GDM1 (cell line): ENCODE measurements at places on chromosomes 2 and 18.

- DNase-seq, result no peak
Measured at GRCh38 chr18:61371111-61371510, 37.9 kb downstream of the CDH20 start.

DNA sequence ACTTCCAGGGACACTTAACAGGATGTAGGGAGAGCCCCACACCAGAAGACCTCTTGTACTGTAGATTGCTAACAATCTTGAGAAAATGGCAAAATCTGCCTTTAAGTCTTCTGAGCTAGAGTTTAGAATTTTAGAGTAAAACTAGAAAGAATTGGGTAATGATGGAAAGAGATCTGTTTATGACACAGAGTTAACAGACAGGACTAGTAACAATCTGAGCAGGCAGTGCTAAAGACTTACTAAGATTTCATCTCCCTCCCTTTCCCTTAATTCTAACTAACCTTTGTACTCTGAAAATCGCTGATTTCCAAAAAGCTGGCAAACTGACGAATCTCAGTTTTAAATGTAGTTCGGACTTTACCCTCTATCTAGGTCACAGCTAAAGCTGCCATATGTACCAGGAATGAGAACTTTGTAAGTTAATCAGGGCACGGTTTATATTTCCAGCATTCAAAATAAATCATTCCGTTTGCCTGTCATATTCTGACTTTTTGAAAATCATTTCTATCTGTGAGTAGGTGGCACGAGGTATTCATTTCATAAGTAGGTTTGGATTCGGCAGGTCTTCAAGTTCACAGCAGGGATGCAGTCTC is 256.5 kb upstream of the EPAS1 start:
- no peak for DNase-seq

- no peak for DNase-seq
Measured at GRCh38 chr2:143903172-143903856, 616.6 kb downstream of the ZEB2 start.

DNA sequence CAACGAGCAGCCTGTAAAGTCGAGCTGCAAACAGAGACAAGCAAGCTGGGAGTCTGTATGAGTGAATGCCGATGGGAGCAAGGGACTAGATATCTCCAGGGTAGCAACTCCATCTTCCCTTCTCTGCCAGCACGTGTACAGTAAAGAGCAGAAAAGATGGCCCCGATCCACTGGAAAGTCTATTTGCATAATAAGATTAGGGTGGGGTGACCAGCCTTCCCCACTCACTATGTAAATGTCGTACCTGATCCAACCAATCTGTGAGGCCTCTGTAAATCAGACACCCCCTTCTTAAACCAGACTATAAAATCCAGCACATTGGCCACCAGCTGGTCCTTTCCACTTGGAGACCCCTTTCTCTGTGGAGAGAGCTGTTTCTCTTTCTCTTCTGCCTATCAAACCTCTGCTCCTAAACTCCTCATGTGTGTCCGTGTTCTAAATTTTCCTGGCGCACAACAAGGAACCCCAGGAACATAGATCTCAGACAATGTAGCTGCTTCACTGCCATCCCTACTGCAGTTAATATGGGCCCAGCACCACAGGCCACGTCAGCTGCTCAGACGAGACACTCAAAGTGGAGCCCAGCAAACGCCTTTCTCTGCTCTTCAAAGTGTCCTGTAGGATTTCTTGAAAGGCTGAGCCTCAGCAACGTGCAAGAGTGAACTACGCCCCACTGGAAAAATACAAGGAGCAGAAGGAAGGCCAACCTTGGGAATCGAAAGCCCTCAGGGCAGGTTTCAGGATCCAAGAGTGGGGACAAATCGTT is 26.1 kb downstream of the DIPK1C start:
- DNase-seq, result no peak

DNA sequence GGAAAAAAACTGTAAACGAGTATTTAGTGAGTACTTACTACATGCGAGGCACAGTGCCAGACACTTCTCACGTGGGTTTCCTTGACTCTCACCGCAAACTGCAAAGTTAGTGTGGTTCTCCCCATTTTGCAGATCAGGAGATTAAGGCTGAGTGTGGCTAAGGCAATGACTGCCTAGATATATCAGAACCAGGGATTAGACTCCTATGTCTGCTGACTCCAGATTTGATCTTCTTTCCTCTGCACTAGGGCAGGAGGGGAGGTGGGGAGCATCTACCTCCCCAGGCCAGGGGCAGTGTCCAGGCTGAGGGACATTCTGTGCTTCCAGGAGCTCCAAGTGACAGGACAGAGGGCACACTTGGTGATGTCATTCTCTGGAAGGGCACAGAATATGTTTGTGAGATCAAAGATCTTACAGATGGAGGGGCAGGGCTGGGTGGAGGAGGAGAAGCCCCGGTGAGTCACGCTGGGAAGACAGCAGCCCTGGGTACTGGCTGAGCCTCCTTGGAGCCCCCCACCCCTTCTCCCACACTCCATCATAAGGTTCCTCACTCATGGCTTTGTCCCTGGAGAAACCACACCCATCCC is 92.4 kb downstream of the RHOB start:
- no peak for DNase-seq
